Psoas muscle (tissue), 8 donors: ENCODE measurements at places on chromosomes 1 and 21. TPM values are rescaled to one million over a fixed set of nuclear protein-coding genes. Genes with fewer than 3 reads are reported as not detected.

DNA sequence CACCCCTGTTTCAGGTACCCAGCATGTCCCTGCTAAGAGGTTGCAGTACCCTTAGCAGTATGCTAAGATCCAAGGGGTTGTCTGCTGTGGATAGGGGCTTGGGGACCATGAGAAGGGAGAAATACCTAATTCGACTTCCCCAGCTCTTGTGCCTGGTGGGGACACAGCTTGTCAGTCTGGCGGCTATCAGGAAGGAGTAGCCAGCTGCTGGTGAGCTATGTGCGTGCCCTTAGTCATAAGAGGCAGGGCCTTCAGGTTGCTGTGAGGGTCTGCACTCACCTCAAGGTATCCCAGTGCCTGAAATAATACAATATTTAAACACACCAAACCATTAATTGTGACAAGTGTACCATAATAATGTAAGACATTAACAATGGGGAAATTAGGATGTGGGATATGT, 205.1 kb upstream of the SGIP1 start:
- DNase-seq: no peak

Gene WDR64
- total RNA-seq: not detected

DNA sequence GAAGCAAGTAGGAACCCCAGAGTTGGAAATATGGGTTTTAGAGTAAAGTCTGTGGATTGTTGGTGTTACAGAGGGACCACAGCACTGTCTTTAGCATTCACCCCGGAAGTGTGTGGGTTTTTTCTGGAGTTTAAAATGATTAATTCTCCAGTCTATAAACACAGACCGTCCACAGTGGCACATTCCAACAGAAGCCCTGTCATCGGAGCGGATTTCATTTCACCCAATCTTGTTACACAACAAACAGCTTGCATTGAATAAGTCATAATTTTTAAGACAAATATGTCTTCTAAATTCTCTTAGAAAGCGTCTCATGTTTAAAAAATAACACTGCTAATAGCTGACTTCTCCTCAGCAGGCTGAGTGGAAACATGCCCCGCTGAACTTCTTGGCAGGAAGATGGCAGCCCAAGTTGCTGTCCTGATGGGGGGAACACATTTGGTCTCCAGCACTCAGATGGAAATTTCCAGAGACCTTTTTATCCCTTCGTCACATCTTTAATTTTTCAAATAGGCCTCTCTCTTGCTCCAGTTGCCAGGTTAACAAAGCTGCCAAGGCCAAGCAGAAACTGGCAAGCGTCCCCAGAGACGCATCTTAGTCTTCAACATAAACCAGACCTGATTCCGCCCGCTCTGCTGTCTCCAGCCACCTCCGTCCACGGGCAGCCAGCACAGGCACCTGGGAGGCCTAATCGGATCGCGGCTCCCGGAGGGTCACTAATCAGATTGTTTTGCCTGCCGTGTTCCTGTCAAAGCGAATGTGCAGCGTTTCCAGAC, 28.8 kb upstream of the SLC19A1 start:
- DNase-seq: no peak

Gene KRTAP19-7
- not detected for total RNA-seq

- no peak for DNase-seq
Observed at GRCh38 chr1:231415018-231415583, 7.0 kb downstream of the EGLN1 start.

- DNase-seq: no peak
Observed at GRCh38 chr1:247146671-247147070, 25.1 kb downstream of the ZNF124 start.
